ENCODE measurements at places on chromosomes 12 and 14.

- DNase-seq: no peak
Observed at GRCh38 chr12:1720494-1720893, 29.6 kb downstream of the ADIPOR2 start.

DNA sequence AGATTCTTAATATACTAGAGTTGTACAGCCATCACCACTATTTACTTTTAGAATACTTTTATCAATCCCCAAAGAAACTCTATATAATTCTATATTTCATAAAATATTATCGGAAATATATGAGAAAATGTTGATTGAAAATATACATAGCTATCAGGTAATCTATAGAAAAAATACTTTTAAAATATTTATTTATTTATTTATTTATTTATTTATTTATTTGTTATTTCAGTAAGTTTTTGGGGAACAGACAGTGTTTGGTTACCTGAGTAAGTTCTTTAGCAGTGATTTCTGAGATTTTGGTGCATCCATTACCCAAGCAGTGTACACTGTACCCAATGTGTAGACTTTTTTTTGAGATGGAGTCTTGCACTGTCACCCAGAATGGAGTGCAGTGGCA lies 206.6 kb upstream of the DAAM1 start:
- no peak for DNase-seq

DNA sequence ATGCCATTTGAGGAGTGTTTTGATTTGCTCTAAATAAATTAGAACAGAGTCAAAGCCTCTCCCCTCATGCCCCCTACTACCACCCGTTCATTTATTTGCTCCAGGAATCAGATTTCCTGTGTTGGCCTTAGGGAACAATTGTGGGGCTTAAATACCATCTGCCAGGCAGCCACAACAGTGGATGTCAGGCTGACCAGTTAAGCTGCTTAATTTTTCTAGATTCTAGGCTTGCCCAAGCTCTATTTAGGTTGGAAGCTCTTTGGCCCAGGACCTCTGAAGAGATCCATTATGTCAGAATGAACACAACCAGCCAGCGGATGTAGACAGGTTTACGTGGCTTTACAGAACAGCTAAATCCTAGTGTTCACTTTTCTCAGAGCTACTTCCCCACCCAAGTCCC lies 1.0 kb upstream of the TIMELESS start:
- no peak for DNase-seq

DNA sequence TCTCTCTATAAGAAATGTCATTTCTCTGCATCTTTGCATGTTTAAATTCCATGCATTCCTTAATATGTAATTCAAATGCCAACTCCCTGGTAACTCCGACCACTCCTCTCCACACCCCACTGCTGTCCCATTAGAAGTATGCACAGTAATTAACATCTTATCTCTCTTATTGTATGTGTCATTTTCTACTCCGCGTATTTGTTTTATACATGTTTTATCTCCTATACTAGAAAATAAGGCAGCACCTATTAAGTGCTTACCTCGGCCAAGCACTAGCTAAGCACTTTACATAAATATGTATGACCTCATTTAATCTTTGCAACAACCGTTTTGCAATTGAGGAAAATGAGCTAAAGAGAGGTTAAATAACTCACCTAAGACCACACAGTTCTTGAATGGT lies 469.8 kb downstream of the BCAT1 start:
- DNase-seq: no peak

DNA sequence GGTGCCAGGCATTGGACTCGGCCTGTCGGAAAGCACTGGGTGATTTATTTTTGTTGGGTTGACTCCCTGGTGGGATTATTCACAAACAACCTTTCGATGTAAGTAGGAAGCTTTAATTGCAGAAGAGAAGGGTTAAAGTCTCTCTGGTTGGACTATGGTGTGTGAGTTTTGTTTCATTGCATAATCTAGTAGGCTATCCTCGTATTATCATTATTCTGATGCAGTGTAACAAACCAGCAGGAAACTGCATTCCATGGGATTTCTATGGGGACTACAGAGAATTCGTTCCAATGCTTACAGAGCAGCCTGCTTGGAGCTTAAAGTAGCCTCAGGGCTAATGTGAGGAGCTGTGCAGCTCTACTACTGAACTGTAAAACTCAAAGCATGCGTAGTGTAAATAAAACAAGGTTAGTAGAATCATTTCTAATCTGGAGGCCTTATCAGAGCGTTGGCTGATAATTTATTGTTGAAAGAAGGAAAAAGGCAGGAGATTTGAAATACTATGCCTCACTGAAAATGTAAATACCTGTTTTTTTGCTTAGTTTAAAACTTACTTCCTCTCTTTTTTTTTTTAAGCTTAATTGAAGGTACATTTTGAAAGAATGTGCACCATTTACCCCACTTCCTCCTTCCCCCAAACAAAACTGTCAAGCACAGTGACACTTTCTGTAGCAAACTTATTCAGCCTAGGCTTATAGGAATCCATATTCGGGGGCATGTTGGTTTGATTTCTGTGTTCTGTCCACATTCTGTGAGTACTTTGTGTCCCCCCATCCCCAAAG lies 226.7 kb downstream of the NPAS3 start:
- no peak for DNase-seq

DNA sequence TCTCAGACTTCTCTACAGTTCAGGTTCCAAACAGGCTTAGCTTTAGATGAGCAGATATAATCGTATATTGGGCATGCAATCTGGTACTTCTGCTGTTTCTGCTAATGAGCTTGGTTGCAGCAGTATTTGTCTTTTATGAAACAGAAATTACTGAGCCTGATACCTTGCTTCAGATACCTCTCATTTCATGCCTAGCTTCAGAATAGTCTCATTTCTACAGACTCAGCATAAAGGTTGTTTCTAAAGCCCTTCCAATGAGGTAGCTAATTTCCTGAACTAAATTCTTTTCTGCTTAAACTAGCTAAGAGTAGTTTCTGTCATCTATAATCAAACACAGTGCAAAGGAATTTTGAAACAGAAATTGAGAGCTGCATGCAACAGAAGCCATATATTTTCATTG lies 275.0 kb upstream of the KITLG start:
- DNase-seq: no peak

GRCh38 chr12:46385438-46385837 lies 12.9 kb upstream of the SLC38A2 start:
- no peak for DNase-seq

- DNase-seq: no peak
Observed at GRCh38 chr14:74836251-74836960, 39.5 kb downstream of the PROX2 start.

- no peak for DNase-seq
Observed at GRCh38 chr14:84273181-84273580, 1256.8 kb upstream of the FLRT2 start.

GRCh38 chr14:104112113-104112505 lies 26.3 kb upstream of the KIF26A start:
- DNase-seq: no peak

- DNase-seq: peak; percentile 83
Observed at GRCh38 chr14:21924479-21924878, 250.9 kb upstream of the OR4E1 start.

DNA sequence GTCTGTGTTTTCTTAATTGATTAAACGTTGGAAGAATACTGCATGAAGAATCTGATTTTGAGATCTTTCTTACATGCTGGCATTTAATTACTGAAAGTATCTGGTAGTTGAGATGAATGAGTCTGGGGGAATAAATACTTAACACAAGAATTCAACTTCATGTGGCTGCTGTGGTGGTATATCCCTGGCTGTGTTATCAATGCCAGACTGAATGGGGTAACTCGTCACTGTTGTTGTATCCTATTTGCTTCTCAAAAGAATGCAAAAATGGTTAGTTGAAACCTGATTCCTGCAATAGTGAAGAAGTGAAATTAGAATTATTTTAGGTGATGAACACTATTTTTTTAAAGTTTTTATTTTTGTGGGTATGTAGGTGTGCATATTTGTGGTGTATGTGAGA lies 72.5 kb downstream of the HMGA2 start:
- no peak for DNase-seq

GRCh38 chr12:65306366-65307168 lies 28.1 kb downstream of the MSRB3 start:
- peak; percentile 4 for DNase-seq

DNA sequence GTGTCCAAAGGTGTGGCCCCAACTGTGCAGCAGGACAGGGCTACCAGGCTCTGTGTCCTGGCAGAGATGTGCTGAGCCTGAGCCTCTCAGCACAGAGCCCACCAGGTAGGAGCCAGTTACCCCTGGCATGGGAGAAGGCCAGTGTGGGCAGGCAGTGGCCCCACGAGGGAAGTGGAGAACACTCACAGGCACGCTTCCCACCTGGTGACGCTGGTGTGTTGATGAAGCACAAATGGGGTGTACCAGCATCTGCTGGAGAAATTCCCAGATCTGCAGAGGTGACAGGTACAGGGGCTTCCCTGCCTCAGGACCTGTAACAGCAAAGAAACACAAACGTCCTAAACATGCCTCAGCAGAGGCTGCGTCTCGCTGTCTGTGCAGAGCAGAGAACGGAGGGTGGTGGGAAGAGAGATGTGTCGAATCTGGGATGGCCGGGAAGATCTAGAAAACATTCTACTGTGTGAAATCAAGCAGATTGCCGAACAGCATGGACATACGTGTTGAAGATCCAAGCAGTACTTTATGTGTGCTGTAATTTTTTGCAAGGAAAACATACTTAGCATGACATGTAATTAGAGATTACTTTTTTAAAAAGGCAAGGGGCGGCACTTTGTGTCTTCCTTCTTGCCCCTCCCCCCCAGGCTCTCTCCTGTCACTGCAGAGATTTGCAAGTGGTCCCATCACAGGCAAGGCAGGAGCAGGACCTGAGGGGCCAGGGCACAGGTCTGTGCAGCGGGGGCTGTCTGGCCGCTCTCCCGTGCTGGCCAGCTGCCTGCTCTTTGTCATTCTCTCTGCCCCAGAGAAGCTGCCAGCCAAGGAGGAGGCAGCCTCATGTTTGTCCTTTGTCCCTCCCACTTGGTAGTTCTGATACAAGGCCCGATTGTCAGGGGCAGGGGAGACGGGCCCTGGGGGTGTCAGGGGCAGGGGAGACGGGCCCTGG lies 17.3 kb downstream of the HIP1R start:
- DNase-seq: no peak

GRCh38 chr12:94264736-94265485 lies 116.5 kb downstream of the PLXNC1 start:
- no peak for DNase-seq

DNA sequence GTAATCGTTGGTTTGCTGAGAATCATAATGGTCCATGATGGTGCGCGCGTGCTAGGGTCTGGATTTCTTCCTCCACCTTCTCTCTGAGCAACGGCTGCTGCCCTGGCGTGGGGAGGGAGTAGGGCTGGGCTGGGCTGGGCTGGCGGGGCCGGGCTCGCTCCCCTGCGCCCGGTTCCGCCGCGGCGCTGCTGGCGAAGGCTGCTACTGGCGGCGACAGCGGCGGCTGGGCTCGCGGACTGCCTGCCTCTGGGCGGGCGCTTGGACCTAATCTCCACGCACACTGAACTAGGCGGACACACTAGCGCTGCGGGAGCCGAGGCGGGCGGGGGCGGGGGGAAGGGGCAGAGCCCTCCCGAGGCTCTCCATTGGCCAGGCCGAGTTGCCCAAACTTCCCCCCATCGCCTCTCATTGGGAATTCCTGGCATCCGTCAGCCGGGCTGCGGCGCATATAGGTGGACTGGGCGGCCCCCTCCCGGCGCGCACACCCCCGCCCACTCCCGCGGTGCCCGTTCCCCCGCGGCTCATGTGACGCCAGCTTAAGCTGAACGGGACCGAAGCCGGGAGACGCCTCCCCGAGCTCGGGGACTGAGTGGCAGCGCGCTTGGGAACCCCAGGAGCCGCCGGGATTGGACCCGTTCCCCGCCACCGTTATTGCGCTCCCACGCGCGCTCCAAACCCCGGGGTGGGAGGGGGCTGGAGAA lies at the start of gene ACTN1:
TSS of gene ACTN1 (minus strand) at position 282 of the 701 bp plus-strand sequence. CDS start at position 36, 246 bp downstream.
- no peak for DNase-seq

GRCh38 chr12:16220120-16220519 lies 57.4 kb downstream of the SLC15A5 start:
- DNase-seq: no peak

- DNase-seq: no peak
Observed at GRCh38 chr14:64956697-64957406, 14.3 kb upstream of the GPX2 start.

DNA sequence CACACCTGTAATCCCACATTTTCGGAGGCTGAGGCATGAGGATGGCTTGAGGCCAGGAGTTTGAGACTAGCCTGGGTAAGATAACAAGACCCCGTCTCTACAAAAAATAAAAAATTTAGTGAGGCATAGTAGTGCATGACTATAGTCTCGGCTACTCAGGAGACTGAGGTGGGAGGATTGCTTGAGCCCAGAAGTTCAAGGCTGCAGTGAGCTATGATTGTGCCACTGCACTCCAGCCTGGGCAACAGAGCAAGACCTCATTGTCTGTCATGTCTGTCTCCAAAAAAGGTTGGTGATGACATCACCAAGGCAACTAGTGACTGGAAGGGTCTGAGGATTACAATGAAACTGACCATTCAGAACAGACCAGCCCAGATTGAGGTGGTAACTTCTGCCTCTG lies 83.5 kb upstream of the COCH start:
- DNase-seq: no peak

DNA sequence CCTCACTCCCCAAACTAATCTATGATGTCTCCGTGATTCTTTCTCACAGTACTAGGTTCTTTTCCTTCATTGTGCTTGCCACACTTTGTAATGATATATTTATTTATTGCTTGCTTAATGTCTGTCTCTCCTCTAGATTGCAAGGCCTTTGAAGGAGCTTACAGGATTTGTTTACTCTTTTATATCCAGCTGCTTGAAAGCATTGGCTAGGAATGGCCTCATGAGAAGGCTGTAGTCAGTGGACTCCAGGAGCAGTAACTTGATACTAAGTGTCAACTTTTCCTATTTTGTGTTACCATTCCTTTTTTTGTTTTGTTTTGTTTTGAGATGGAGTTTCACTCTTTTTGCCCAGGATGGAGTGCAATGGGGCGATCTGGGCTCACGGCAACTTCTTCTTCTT lies 7.3 kb upstream of the FAM234B start:
- no peak for DNase-seq

DNA sequence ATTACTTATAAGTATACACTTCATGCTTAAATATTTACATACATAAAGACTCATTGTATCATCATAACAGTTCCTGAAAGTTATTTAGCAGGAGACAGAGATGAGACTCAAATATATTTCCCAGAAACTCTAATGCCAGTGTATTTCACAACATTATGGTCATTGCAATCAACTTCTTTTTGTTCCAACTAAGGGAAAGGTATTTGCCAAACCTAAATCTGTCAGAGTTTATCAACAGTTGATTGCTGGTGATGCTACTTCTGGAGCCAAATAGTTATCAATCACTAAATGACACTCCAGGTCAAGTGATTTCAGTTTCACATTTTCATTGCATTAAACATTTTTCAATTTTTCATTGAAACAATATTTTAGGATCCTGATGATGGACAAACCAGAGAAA lies 72.1 kb upstream of the AVPR1A start:
- no peak for DNase-seq

DNA sequence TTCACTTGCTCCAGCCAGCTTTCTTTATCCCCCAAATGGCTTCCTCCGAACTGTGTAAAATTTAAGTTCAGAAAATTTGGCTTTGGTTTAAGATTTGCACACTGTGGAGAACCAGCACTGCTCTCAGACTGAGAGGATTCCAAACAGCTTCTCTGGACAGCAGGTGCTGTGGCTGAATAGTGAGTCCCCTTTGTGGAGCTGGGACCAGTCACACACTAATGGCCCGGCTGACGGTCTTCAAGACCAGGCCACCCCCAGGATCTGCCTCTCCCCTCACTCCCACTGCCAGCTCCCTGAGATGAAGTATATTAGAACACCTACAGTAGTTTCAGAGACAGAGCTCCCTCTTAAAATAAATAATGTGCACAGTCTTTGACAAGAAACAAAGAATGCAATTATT lies 267.3 kb downstream of the BCAT1 start:
- DNase-seq: no peak

GRCh38 chr12:128138125-128138524 lies 128.8 kb upstream of the TMEM132C start:
- DNase-seq: no peak

GRCh38 chr12:116990329-116990728 lies 79.6 kb downstream of the FBXW8 start:
- DNase-seq: no peak
